NCI-H748 treated with DMSO at 0.1 percent for 48 hours (cell line): ENCODE measurements at places on chromosomes 5 and 9.

GRCh38 chr5:131224387-131225201 lies 39.3 kb upstream of the CDC42SE2 start:
- no peak for DNase-seq

DNA sequence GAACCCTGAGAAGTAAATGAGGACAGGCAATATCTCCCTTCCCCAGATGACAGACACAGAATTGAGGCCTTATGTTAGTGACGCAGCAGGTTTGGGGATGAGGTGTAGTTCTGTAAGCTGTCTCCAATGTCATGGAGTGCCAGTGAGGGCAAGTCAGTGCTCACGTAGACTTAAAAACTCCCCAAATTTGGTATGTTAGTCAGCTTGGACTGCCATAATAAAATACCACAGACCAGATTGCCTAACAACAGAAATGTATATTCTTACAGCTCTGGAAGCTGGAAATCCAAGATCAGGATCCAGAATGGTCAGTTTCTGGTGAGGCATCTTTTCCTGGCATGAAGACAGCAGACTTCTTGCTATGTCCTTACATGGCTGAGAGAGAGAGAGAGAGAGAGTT lies 14.9 kb downstream of the FOXI1 start:
- DNase-seq: no peak

DNA sequence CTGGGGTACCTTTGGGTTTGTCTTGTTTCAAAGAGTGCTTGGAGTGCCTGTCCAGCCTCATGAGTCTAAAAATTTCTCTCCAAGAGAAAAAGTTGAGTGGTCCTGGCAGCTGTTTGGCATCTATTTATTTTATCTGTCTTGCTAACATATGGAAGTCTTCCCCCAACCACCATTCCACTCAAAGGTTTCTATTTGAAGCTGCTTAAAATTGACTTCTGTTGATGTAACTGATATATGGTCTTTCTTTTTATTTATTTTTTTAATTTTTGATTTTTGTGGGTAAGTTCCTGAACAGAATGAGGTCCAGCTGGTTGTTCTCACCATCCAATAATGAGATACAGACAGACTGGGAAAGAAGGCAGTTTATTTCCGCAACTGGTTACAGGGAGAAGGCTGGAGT lies 178.7 kb upstream of the SGCD start:
- DNase-seq: no peak

DNA sequence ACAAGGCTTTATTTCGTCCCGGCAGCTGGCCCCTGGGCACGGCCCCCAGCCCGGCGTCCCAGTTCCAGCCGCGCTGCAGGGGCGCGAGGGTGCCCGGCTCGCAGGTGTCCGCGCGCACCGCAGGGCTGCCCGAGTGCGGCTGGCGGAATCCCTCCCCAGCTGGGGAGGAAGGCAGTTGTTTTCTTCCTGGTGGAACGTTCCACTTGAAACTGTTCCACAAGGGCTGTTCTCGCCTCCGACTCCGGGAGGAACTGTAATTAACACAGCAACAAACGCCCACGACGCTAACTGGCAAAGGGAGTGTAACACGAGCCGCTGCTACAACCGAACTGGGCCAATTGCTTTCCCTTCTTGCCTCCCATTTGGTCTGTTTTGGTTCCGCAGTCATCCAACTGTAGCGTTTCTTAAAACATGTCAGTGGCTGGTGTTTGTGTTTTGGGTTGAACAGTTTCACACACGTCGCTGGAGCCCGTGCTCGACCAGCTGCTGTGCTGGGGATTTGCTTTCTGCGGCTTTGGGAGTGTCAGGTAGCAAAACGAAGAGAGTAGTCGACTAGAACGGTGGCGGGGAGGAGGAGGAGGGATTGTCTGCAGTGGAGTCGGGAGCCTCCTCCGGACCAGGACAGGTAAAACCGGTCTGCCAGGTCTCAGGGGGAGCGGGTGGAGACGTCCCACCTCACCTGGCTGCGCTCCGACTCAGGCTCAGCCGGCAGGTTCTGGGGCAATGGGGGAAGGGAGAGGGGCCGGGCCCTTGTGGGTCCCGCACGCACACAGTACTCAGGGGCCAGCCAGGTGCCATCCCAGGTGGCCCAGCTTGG lies 131.6 kb upstream of the NIPBL start:
- DNase-seq: peak; percentile 99

DNA sequence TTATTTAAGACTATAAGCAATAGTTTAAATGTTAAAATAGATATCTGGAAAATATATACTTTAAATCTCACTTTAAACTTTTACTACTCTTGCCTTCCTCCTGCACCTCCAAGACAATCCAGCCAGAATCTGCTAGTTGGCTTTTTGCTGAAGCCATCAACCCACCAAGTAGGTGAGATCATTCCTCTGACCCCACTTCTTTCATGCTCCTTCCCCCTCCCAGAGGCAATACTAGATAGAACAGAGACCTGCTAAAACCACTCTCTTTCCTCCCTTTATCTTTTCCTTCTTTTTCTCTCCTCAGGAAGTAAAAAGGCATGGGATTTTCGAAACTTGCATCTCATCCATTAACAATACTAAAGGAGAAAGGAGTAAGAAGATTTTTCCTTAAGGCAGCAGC lies 30.1 kb upstream of the CAMK4 start:
- no peak for DNase-seq

DNA sequence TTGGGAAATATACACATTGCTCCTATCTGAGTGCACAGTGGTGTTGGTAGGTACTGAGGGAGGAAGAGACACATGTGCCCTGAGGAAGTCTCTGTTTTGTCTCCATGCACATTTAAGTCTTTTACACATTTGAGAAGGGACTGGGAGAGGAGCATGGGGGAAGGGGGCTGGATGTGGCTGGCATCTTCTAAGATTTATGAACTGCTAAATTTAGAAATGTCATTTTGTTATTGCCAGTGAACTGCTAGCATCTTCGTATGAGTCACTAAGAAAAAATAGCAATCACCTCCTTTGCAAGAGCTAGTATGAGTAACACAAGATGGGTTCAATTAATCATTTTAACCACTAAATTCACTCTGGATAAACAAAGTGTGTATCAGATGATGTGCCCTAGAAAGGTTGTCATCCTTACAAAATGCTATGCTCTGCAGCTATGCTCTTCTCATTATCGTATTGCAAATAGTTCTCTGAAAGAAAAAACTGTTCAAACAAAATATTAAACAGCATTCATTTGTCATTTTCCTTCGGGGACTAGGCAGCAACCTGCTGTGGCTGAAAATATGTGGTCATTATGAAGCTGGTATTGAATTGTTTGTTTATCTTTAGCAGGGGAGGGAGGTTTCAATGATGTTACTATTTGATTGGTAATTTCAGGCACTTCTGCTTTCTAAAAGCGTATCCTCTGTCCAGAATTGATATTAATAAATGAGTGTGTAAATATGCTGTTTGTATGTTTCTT lies 236.5 kb downstream of the DMRTA1 start:
- peak; percentile 93 for DNase-seq
